ENCODE measurements at places on chromosomes 2 and 18.

DNA sequence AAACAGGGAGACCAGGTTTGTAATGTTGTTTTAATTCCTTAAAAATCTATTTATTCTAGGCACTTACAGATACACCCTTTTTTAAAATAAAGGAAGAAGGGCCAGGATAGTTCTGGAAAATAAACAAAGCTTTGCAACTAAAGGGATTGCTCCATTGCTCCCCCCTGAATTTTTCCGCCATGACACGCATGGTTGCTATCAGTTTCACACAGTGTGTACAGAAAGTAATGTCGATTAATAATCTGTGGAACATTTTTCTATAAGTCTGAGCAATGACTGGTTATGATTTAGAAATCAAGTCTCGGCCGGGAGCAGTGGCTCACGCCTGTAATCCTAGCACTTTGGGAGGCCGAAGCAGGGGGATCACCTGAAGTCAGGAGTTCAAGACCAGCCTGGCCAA is 90.8 kb downstream of the GAREM1 start:
- DNase-seq, result no peak

DNA sequence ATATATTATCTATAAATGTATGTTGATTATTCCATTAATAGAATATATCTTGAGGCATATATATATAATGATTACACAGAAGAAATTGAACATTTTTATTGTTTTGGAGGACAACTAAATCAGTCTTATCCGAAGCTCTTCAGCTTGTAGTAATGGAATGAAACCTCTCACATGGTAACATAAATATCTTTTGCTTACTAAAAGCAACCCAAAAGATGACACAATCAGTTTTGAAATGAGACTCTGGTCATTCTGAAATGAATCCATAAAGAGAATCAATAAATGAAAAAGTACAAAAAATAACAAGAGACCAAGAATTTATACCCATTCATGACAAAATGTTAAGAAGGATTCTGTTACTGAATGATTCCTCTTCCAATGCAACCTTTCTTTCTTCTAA is 110.2 kb downstream of the FIGN start:
- no peak for DNase-seq

- DNase-seq, result no peak
Measured at GRCh38 chr2:98866033-98866432, 70.0 kb downstream of the CRACDL start.

DNA sequence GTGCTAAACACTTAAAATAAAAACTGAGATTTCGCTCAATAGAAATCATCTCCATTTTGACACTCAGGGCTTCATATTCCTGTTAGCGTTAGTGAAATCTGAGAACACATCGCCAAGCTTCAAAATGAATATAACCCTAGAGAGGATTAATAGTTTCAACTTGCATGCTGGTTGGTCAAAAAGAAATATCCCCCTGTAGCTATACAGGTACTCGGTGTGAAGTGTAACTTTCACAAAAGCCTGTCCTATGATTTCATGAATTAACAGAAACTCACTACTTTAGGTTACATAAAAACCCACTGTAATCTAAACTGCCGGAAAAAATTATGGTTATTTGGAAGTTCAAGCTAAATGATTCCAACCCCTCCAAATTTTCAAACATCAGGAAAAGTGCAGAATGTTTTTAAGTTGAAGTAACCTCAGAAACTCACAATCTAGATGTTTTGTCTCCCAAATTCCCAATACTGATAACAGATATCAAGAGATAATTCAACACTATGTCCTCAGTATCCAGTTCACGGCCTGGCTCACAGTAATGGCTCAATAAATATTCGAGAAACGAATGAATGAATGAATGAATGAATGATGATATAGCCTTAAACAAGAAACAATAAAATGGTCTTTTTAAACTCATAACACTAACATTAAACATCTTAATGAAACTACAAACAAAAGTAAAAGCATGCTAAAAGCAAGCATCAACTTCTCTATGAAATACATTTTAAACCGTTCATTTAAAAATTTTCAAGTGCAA is 2.5 kb downstream of the TLK1 start:
- DNase-seq, result peak; percentile 22

DNA sequence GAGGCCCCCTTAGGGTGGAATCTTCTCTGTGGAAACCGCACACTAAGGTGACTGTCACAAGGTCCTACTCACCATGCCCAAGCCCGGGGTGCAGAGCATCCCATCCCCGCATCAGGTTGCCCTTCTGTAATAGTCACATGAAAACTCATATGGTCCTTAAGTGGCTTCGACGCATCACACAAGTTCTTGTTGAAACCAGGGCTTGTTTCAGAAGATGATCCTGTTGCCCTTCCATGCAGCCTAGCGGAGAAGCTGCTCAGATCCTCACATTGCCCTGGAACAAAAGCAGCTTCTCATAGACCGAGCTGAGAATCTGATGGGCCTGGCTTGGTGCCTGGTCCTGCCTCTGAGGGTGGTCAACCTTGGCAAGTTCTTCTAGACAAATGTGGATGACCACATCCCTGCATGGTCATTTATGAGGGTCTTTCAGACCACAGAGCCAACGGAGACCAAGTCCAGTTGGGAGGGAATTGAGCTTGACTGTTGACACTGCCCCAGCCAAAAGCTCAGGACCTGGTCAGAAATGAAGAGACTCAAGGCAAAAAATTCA is 54.1 kb downstream of the PDCL3 start:
- no peak for DNase-seq

GRCh38 chr2:239393388-239393940 is 7.4 kb downstream of the HDAC4 start:
- no peak for DNase-seq

DNA sequence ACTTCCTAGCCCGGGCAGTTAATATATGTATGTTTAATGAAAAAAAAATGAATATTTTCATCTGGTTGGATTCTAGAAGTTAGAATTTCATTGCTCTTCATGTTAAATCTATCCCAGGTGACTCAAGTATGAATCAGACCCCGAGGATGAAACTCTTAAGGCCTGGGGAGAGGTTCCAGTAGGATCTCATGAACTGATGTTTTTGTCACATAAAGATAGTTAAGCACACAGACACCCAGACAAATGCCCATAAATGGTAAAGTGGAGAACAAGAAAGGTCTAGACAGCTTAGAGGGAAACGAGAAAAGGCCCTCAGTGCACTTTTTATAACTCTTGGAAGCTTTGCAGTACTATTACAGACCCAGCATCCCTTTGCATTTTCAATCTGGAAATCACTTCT is 114.1 kb downstream of the RIF1 start:
- DNase-seq, result no peak

GRCh38 chr2:176557821-176558220 is 288.6 kb downstream of the MTX2 start:
- DNase-seq, result no peak

GRCh38 chr18:35029770-35030169 is 11.4 kb upstream of the MAPRE2 start:
- peak; percentile 31 for DNase-seq

DNA sequence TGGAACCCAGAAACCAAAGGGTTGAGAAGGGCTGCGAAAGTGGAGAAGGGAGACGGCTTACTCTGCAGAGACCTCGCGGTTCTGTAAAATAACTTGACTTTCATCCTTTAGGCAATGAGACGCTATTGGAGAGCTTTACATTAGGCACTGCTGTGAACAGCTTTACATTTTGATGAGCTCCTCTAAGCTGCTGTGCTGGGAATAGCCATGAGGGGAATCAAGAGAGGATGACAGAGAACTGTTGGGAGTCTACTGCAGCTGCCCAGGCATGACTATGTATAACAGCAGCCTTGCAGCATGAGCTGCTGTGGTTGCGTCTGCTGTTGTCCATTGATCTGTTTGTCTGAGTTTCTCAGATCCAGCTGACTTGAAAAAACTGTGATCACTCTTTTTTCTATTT is 310.8 kb upstream of the MAP2 start:
- DNase-seq, result no peak

DNA sequence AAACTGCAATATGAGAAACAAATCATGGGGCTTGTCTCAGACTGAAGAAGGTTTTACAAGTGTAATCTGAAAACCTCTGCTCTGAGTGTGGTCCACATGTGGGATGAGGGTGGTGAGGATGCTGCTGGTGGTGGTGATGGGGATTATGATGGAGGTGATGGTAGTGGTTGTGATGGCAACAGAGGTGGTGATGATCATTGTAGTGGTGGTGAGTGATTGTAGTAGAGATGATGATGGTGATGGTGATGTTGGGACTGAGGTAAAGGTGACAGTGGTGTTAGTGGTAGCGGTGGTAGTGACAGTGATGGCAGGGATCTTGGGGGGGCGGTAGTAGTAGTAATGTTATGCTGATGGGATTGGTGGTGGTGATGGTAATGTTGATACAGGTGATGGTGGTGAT is 217.8 kb downstream of the ANAPC1 start:
- no peak for DNase-seq

DNA sequence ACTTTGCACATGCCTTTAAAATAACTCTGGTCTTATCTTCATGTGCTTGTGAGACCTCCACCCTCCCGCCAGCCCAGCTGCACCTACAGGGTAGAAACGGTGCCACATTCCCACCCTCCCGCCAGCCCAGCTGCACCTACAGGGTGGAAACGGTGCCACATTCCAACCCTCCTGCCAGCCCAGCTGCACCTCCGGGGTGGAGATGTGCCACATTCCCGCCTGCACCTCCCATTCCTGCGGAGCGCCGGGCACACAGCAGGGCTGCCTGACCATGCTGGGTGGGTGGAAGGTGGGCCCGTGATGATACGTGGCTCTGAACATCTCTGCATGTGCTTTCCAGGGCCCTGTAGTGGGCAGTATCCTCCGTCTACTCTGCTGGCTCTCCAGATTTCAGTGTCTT is 243.7 kb upstream of the PXDN start:
- DNase-seq, result no peak

DNA sequence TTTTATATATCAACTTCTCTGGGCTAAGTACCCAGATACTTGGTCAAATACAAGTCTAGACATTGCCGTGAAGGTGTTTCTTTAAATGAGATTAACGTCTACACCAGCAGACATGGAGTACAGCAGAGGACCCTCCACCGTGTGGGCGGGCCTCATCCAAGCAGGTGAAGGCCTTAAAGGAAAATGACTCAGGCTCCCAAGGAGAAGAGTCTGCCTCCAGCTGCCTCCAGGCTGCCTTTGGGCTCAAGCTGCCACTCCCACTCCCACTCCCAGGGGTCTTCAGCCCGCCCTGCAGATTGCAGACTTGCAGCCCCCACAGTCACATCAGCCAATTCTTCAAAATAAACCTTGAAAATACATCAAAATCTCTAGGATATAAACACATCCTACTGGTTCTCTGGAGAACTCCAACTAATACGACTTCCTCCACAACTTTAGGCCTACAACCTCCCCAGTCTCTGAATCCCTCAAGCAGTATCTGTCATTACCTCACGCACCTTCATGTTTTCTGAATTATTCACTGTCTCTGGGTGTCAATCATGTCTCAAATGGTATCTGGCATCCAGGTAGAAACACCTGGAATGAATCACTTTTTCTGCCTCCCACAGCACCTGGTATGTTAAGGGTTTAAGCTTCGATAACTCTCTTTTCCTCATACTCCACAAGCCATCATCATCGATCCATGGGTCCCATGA is 6.9 kb downstream of the ITGB1BP1 start:
- DNase-seq, result no peak

GRCh38 chr2:191189112-191189635 is 38.4 kb upstream of the STAT4 start:
- DNase-seq, result no peak

- no peak for DNase-seq
Measured at GRCh38 chr18:9365406-9365805, 30.8 kb downstream of the TWSG1 start.

DNA sequence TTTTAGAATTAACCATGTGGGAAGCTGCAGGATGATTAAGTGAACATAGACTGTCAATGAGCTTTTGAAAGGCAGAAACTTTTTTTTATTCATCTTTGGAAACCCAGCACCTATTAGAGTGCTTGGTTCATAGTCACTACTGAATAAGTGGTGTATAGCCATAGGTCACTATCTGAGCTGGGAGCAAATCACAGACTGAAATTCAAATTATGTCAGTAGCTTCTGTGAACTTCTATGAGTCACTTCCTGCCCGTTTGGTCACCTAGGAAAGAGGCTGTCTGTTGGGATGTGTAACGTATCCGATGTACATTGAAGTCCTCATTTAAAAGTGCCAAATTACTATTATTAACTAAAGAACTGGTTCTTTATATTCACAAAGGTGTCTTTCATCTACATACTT is 20.5 kb upstream of the SLC40A1 start:
- DNase-seq, result no peak

GRCh38 chr2:53473236-53473635 is 294.4 kb upstream of the CHAC2 start:
- DNase-seq, result peak; percentile 2

DNA sequence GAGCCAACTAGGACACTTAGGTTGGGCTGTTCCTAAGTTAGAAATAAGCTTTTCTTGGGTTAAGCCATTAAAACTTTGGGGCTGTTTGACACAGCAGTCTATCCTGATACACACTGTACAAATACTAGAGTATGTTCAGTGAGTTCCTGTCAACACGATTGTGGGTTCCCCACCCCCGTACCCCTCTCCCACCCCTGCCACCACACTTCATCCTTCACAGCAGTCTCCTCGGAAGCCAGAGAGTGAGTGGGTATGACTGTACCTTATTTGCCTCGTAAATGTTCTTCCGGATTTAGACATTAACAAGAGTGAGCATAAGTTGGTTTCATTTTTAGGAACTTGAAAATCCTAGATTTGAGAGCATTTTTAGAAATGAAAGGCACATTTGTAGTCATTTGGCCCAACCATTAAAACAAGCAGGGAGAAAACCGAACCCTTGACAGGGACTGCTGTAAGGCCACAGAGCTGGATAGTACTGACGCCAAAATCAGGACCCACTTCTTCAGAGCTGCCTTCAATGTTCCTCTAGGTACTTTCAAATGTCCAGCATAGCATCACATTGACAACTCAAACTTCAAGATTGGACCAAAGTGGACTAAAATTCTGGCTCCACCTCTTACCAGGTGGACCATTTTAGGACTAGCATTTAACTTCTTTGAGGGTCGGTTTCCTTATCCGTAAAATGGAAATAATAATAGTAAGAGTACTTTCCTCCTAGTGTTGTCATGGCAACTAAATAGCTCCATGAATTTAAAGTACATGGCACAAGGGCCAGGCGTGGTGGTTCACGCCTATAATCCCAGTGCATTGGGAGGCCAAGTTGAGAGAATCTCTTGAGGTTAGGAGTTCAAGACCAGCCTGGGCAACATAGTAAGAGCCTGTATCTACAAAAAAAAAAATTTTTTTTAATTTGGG is 166.3 kb upstream of the SERTAD2 start:
- peak; percentile 51 for DNase-seq

DNA sequence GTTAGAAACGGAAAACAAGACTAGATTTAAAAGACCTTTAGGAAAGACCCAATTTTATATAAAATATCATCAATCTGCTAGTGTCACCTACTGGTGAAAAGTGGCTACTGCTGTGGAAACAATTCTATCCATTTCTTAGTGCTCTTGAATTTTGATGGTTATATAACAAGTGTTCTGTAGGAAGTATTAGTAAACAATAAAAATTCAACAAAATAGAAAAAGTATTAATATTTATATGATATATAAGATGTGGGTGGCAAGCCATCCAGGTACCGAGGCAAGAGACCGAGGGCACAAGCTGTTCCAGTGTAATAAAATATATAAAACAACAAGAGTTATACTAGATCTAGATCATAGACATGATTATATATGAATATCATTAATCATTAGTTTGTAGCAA is 6.2 kb upstream of the TMEM87B start:
- peak; percentile 61 for DNase-seq
